ENCODE measurements at places on chromosomes 5 and 9.

- DNase-seq: no peak
Measured at GRCh38 chr5:160363211-160363610, 7.2 kb downstream of the C1QTNF2 start.

GRCh38 chr5:34415559-34416198 is 240.4 kb upstream of the RAI14 start:
- DNase-seq: no peak

- DNase-seq: no peak
Measured at GRCh38 chr5:176742246-176743105, 67.9 kb upstream of the UNC5A start.

DNA sequence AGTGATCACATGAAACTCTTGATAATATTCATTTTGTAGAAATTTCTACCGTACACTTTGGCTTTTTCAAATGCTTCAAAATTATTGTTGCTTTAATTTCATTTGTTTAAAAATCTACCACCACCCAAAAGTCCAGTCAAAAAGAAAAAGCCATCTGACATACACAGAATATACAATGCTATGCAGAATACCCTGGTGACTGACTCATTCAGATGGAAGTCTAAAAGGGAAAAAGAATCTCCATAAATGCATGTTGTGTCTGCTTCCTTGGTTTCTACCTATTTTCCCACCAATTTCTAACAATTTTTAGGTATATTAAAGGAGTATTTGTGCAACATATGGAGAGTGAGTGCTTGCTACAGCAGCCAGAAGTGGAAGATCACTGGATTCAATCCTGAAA is 9.3 kb upstream of the RAPGEF6 start:
- no peak for DNase-seq

- DNase-seq: no peak
Measured at GRCh38 chr9:7607421-7607820, 192.2 kb downstream of the DMAC1 start.

- DNase-seq: no peak
Measured at GRCh38 chr5:107700481-107700880, 29.7 kb upstream of the EFNA5 start.

DNA sequence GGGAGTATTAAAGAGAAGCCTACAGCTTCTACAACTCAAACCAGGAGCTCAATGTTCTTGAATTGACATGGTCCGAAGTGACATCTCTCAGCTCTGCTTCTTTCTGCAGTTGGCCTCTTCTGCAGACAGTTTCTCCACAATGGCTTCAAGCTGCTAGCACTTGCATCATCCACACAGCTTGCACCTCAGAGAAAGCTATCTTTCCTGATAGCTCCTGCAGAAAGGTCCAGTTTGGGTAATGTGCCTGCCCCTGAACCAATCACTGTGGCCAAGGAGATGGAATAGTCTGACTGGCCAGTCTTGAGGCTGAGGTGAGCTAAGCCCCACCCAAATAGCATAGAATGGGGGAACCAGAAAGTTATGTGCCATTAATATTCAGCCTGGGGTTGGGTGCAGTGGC is 95.8 kb upstream of the ABCA1 start:
- no peak for DNase-seq

- DNase-seq: no peak
Measured at GRCh38 chr9:16871336-16872151, 1.1 kb upstream of the BNC2 start.

- no peak for DNase-seq
Measured at GRCh38 chr9:127132921-127133647, 10.6 kb upstream of the ANGPTL2 start.

- no peak for DNase-seq
Measured at GRCh38 chr5:67303356-67303755, 106.8 kb upstream of the CD180 start.

GRCh38 chr5:92613546-92613945 is 967.5 kb downstream of the NR2F1-AS1 start:
- no peak for DNase-seq

GRCh38 chr5:94467954-94468930 is 150.2 kb downstream of the KIAA0825 start:
- no peak for DNase-seq

DNA sequence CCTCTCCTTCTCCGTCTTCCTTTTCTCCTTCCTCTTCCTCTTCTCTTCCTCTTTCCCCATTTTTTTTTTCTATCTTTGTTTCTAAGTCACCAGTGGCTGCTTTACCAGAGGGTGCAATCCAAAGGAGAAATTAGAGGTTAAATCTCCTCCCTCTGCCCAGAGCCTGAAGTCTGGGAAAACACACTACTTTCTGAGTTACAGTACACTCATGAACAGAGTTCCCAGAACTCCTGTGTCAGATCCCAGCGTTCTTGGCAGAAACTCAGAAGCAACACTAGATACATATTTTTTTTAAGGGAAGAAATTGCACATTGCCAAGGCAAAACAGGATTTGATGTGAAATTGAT is 189.0 kb downstream of the SNCAIP start:
- no peak for DNase-seq

GRCh38 chr9:136231478-136232297 is 13.9 kb downstream of the QSOX2 start:
- no peak for DNase-seq

DNA sequence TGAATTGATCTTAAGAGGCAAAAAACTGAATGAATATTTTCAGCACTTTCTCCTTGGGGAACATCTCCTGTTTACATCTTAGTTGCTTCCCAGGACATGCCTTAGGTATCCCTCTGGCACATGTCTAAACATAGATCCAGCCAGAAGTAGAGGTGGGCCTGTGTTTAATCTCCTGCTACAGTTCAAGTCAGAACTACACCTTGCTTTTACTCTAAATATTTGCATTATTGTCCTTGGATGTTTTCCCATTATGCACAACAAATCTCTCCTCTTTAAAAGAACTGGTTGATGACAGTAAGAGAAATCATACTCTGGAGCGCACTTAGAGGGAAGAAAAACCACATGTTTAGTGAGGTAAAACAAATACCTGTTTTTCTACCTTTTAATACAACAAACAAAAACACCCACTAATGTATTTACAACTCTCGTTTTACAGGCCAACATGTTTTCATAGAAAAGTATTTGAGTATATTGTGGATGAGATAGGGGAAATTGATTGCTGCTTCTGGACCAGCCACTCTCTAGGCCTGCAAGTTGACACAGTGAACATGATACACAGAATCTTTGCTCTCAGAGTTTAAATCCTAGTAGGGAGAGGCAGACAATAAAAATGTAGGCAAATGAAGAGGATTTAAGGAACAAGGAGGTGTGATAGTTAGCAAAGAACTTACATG is 32.3 kb downstream of the TNFAIP8 start:
- DNase-seq: no peak

DNA sequence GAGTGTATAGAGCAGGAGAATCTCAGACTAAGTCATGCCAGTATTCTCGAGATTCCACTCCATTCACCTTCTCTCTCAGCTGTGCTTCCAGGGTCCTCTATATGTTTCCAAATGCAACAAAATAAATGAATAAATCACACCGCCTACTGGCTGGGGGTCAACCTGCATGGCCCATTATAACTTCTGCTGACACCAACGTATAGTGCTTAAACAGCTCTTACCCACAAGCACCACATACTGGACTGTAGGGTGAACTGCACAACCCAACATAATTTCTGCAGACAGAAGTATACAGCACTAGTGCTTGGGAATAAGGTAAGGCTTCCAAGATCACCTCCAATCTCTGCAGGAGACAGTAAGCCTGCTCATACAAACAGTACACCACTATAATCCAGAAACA is 33.1 kb upstream of the HTR4 start:
- DNase-seq: no peak

DNA sequence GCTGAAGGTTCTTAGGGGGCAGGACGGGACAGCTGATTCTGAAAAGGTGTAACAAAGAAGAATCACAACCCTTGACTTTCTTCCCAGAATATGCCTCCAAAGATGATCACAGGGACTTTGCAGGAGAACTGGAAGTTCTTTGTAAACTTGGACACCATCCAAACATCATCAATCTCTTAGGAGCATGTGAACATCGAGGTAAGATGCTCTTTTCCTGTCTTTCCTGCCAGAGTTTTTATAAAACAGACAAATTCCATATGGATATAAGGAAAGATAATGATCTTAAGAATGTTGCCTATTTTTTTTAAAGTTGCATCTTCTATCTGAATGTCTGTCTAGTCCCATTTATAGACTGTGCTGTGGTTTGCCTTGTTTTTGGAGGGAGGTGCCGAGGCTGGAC is 87.9 kb downstream of the EQTN start:
- no peak for DNase-seq

- DNase-seq: no peak
Measured at GRCh38 chr5:44881266-44881665, 72.5 kb downstream of the MRPS30 start.

DNA sequence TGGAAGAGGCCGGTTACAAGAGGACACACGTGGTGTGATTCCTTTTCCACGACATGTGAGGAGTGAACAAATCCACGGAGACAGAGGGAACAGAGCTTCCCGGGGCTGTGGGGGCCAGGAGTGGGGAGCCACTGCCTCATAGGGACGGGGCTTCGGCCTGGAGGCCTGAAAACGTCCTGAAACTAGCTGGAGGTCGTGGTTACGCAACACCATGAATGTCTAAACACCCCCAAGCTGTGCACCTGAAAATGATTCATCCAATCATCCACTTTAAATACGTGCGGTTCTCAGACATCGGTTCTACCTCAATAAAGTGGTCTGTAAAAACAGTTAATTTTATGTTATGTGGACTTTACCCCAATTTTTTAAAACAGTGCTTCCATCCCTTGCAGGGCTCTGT is 65.3 kb upstream of the PPP1R26 start:
- DNase-seq: no peak

DNA sequence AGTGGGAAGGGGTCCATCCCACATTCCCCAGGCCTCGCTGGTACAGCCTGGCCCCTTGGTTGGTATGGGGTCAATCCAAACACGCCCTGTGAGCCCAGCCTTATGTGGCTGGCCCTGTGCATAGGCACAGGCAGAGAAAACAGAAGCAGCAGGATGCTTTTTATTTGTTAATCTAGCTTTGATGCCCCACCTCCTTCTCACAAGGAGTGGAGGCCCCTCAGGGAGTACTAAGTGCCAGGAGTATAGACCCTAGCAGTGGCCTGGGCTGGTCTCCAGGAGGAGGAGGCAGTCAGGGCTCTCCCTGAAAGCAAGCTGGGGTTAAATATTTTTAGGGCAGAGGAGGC is 14.6 kb upstream of the TCF7 start:
- no peak for DNase-seq

DNA sequence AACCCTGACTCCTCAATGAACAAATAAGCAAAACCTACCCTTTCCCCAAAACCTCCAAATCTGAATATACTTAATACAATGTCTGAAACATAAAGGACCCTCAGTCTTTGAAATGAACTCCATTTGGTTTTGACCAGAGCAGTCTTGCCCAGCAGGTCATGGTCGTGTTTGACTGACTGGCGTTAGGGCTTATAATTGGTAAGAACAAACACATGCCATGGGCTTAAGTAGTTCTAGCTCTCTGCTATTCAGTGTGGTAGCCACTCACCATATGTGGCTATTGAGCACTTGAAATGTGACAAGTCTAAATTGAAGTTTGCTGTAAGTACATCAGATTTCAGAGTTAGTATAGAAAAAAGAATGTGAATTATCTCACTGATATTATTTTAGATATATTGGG is 42.1 kb downstream of the LRRTM2 start:
- DNase-seq: no peak

- DNase-seq: no peak
Measured at GRCh38 chr5:151476016-151476415, 28.6 kb downstream of the SLC36A1 start.

GRCh38 chr5:156647034-156647451 is 203.1 kb upstream of the PPP1R2B start:
- no peak for DNase-seq

DNA sequence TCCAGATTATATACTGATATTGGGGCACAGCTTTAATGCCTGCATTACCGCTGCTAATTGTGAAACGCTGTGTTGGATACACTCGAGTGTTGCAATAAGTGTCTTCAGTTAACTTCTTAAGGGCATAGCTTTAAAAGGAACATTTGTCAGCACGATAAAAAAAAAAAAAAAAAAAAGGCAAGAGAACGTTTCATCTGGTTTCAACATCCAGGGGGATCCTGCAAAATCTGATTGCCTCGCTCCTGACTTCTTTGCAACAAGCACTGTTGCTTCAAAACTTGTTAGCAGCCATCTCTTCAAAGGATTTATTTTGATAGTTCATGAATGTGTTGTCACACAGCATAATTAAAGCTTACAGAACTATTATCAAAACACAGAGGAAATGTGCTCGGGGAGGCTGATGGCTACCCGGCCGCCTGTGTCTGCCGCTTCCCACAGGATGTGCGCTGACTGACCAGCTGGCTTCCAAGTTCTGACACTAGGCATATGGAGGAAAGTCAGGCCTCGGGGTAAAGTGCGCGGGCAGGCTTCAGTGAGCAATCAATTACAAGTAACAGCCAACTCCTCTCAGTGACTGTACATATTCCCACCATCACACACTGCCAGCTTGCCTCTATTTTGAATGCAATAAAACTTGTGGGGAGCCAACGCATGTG is 77.7 kb downstream of the EBF1 start:
- no peak for DNase-seq

DNA sequence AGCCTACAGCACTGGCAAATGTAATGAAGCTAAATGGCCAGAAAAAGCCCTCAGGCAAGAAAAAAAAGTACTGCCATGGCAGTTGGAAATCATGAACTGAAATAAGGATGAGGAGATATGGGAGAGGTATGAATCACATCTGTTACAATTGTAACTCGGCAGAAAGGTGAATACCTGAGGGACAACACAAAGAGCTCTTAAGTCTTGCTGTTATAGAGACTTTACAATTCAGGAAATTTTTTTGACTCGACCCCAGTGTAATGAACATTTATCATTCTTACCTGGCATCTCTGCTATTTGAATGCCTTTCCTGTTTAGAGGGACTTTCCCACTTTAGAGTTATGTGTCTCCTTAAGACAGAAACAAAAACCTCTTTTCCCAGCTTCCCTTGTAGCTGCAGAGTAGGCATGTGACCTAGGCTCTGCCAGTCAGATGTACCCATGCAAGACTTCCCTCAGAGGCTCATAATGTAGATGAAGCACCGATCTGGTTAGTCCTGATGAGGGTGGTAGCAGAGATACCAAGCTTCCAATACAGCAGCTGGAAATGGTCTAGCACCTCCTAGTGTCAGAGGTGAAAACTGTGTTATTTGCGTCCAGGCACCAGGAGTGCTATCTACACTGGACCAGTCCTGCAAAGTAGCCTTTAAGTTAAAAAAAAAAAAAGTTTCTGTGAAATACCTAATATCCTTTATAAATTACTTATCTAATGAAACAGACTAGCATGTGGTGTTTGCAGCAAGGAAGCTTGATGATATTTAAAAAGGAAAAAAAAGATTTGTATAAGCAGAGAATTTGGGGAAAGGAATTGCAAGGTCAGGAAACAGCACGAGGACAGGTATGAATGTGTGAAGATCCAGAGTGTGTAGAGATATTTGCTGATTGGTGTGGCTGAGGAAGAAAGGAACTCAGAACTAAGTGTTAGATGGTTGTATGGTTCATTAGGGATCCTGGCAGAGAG is 146.9 kb upstream of the SLC1A3 start:
- DNase-seq: no peak

- no peak for DNase-seq
Measured at GRCh38 chr9:93488244-93488643, 34.9 kb upstream of the FAM120AOS start.

DNA sequence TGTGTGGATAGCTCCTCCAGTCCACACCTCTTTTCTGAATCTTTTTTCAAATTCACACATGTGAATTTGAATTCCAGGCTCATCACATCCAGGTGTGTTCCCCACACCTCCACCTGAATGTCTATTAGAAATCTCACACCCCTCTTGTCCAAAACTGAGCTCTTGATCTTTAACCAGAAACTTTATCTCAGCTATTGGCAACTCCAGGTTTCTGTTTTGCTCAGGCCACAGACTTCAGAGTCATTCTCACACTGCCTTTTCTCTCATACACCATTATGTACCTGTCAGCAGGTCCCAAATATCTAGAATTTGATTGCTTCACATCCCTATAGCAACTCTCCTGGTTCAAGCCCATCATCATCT is 11.6 kb downstream of the NIPSNAP3B start:
- DNase-seq: no peak
